ENCODE measurements at places on chromosomes 7 and 10. TPM values are rescaled to one million over a fixed set of nuclear protein-coding genes. Genes with fewer than 3 reads are reported as not detected.

The OPN1SW gene
- not detected for total RNA-seq

The CYP26A1 gene
- not detected for total RNA-seq

The PRXL2A gene
- total RNA-seq: 14.9 TPM

The HTR7 gene
- total RNA-seq: not detected

The MGMT gene
- 17.3 TPM for total RNA-seq

The ANLN gene
- total RNA-seq: 80.8 TPM

The PTF1A gene
- total RNA-seq: not detected

The PPP1R3C gene
- not detected for total RNA-seq

The AASS gene
- total RNA-seq: 0.52 TPM

The RBP3 gene
- not detected for total RNA-seq

The MYH16 gene
- total RNA-seq: not detected

DNA sequence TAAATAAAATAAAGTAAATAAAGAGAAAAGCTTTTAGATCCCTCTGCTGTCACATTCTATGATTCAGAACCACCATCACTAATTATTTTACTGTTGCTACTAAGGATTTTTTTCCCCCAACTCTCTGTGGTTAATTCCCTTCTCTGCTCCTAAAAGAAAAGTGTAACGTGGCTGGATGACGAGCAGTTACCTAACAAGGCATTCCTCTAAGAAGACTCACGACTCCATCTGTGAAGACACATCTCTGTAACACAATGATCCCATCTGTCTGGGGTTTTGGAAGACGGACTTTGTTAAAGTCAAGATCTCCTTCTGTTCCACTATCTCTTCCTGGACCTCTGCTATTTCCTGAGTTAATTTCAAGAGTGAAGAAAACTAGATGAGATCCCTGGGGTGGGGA lies 179.9 kb downstream of the SFMBT2 start:
- no peak for DNase-seq

DNA sequence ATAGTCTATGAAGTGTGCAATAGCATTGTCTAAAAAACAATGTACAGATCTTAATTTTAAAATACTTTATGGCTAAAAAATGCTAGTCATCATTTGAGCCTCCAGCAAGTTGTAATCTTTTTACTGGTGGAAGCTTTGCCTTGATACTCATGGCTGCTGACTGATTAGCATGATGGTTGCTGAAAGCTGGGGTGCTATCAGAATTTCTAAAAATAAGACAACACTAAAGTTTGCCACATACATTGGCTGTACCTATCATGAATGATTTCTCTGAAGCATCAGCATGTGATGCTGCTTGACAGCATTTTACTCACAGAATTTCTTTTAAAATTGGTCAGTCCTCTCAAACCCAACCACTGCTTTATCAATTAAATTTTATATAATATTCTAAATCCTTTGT lies 101.5 kb upstream of the TMEM168 start:
- DNase-seq: no peak

- DNase-seq: peak; percentile 66
These were observed 4.4 kb upstream of the CCL26 start for GRCh38 chr7:75776295-75776971.

DNA sequence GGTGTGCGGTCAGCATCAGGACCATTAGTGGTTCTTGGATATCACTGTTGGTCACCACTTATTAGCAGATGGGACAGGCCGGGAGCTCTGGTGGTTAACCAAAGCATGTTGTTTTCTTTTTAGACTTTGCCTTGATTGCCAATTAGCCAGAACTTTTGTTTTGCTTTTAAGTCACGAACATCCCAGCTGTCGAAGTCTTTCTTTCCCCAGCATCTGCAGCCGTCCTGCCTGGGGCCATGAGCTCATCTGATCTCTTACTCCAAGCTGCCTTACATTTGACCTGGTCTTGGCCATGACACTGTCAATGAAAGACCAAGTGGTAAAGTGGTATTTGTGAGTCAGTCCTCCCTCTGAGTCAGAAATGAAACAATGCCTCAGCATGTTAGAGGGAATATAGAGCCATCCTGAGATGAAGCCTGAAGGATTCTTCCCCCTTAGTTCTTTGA lies 53.9 kb upstream of the CREB5 start:
- DNase-seq: no peak

DNA sequence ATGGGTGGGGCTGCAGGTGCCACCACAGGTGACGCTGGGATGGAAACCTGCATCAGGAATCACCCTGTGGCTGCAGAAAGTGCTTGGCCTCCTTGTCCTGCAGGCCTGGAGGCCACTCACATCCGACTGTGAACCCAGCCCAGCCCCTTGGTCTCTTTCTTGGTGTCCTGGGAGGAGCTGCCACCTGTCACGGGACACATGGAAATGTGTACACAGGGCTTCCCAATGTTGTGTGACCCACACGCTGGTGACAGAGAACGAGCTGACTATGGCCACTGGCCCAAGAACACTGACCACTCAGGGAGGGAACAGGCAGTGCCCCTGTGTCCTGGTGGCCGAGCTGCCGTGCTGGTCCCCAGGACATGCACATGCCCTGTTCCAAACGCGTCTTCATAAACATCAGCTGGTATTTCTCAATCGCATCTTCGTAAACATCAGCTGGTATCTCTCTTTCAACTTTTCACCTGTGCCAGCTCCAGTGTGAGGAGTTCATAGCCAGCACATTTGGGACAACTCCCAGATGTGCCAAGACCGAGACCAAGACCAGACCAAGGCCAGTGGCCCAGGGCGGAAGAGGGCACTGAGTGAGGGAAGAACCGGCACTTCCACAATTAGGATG lies 57.9 kb upstream of the INPP5A start:
- DNase-seq: no peak

GRCh38 chr10:18486438-18486837 lies 164.9 kb downstream of the NSUN6 start:
- no peak for DNase-seq

DNA sequence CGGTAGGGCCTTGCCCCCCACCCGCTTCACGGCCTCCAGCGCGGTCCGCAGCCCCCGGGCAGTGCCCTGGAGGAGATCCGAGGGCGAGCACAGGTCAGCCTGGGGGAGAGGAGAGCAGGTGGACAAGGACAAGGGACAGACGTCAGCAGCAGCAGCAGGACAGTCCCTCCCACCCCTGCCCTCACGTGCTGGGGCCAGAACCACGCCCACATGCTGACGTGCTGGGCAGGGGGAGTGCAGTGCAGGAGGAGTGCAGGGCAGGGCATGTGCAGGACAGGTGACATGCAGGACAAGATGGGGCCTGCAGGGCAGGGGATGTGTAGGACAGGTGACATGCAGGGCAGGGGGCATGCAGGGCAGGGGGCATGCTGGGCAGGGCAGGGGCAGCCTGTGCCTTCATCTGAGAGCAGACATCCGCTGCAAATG lies 1.5 kb upstream of the SAP25 start:
- no peak for DNase-seq

DNA sequence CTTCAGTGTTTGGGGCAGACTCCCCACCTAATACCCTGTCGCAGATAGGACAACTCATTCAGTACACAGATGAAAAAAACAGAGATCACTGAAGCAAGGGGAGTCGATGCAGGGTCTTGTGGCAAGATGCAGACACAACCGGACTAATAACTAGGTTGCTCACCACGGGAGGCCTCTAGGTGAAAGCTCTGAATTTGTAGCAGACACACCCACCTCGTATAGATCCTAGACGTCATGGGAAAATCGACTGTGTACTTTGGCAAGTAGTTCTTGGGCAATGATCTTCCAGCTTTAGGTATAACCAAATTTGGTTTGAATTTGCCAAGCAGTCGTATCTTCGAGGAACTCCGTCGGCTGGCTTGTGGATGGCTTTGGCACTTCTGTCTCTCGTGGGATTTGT lies 88.1 kb downstream of the TCF7L2 start:
- no peak for DNase-seq

DNA sequence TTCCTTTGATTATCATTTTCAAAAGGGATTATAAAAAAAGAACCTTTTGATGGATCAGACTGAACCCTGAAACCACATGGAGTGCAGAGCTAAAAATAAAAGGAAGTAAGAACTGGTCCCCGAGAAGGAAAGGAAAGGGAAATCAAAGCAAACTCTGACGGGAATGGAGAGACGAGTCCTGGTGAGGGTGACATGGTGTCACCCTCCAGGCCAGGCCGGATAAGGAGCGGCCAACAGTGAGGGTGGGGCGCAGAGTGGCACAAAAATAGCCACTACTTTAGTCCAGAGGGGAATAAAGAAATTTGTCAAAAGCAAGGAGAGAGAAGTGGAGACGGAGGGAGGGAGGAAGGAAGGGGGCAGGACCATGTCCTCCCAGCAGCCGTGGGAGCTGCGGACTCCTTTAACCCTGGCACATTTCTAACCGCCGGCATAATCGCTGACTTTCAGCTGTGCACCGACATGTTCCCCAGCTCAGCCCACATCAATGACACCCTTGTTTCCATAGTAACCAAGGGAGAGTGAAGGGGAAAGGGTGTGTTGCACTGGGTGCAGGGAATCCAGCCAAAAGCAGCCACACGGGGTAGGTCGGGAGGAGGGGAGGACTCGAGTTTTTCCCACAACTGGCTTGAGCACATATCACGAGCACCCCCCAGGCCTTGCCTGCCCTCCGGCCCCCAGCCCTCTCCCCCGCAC lies 29.7 kb downstream of the TRIM8 start:
- DNase-seq: peak; percentile 89

DNA sequence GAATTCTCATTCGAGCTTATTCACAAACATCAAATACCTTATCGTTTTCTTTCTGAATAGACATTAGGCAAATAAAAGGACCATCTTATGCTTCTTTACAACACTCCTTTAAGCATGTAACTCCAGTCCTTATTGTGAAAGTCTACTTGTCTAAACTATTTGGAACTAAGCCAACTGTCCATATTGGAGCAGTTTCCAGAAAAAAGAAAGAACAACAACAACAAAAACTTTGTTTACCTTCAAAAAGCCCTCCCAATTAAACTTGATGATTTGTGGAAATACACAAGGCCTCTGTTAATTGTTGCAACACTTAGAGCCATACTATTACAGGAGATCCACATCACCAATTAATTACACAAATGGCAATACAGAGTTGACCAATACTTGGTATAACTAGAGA lies 163.6 kb downstream of the GALNT11 start:
- no peak for DNase-seq

DNA sequence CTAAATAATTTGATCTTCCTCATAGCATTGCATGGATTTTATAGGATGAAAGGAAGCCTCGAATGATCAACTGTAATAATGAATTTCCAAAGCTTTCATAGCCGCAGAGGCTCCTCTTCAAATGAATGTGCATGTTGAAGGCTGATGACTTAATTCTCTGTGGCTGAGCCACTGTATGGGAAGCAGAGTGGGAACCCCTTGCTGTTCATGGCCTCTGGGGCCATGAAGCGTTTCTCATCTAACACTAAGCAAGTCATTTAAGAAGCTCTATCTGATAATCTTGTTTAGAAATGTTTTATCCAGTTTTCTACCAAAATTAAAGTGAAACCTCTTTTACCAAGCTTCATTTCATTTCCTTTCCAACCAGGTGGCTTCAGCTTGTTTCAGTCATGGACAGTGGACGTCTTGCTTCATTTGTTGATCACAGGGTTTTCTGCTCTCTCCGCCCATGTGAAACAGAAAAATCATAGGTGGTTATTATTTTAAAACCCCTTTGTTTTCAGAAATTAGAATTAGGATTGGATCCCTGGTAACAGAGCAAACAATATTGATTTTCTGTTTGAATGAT lies 10.3 kb upstream of the ADARB2 start:
- DNase-seq: no peak

- no peak for DNase-seq
These were observed 106.2 kb downstream of the TWIST1 start for GRCh38 chr7:19011212-19011611.

GRCh38 chr10:84087202-84087601 lies 52.1 kb upstream of the GHITM start:
- no peak for DNase-seq

- no peak for DNase-seq
These were observed 4.6 kb downstream of the CYREN start for GRCh38 chr7:135165862-135166261.

DNA sequence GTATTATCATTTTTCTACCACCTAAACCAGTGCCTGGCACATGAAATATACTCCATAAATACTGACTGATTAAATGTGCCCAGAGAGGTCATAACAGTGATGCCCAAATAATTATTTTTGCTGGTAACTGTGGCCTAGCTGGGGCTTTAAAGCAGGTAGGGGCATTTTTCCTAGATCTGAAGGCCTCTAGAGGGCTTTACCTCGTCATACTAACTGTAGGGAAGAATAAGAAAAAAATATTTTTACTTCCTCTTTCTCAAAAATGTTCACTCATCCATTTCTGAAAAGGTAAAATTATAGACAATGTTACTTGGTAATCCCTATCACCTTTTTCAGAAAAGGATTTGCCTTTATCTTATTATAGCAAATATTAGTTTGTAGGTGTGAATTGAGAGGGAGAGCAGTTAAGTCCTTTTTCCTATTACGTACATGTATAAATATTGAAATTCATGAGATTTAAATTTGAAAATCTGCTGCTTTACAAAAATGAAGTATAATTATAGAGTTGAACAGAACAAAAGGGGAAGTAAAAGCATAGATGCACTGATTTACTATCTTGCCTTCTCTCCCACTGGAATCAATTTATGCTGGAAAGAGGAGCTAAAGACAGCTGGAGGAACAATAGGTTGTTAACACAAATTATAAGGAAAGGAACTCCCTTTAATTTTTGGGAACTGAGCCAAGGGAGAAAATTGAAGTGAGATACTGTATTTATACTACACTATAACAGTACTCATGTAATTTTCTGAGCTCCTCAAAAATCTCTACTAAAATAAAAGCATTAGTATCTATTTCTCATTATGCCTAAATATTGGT lies 71.5 kb upstream of the NOBOX start:
- no peak for DNase-seq

GRCh38 chr10:37855636-37856035 lies 1.8 kb downstream of the ZNF248 start:
- no peak for DNase-seq

GRCh38 chr10:1539216-1539615 lies 198.1 kb downstream of the ADARB2 start:
- no peak for DNase-seq

DNA sequence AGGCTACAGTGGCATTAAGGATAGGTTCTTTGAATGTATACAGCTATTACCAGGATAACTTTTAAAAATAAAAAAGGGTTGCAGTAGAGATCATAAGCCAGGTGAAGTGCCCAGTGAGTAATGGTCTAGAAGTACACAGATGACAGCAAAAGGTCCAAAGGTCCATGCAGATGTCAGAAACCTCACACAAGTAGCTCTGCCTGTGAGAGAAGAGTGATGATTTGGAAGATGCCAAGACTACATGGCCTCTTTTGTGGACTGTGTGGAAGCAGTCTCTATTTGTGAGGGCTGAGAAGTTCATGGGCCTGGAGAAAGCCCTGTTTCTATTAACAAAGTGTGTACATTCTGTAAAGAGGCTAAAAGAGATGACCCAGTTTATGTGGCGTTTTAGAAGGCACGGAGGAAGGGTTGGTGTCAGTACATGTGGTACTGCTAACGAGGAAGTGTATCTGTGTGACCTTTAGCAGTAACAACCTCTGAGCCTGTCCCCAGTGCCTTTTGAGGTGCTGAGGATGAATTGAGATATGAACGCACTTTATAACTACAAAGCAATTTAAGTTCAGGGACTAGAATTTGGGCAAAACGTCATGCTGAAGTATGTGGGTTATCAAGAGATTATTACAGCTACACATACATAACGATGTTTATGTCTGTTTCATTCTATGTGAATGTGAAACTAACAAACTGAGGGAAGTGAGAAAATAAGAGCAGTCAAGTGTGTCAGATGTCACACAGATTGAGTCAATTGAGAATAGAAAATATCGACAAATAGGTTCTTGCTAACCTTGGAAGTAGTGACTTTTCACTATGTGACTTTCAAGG lies 7.6 kb downstream of the CYCS start:
- no peak for DNase-seq

- no peak for DNase-seq
These were observed 6.4 kb downstream of the VIM start for GRCh38 chr10:17234431-17234945.

- DNase-seq: peak; percentile 21
These were observed 102.8 kb upstream of the ZNF438 start for GRCh38 chr10:31134311-31134952.

All from activated CD8-positive, alpha-beta T cell treated with anti-CD3 and anti-CD28 coated beads, Interleukin-2, amount 10 ng/mL, durations not matched to agents 7 days and 5 days (primary cell).